Liver (tissue), 10 donors: ENCODE measurements at places on chromosomes 12 and 14.
A peak's percentile ranks its signal among the peaks of the same experiment; 100 is the strongest.

GRCh38 chr14:105091517-105092170, 26.4 kb upstream of the GPR132 start:
- DNase-seq = no peak

DNA sequence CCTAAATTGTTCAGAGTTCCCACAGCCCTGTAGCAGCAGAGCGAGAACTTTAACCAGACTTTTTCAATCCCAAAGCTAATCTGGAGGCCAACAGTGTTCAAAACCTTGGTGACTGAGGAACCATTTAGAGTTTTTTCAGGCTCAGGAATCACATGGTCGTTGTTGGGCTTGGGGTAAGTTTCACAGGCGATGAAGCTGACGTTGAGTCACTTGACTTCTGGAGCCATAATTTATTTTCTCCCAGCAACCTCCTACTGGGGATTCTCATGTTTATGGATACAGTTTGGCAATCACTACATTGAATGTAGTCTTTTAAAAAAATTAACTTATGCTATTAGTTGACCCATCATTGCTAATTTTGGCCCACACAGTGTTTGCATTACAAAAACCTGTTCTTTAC, 34.5 kb downstream of the SSPN start:
- no peak for DNase-seq

GRCh38 chr12:75917715-75918114, 113.9 kb downstream of the PHLDA1 start:
- DNase-seq = no peak

GRCh38 chr14:70019695-70020094, 140.5 kb downstream of the SMOC1 start:
- DNase-seq = no peak

DNA sequence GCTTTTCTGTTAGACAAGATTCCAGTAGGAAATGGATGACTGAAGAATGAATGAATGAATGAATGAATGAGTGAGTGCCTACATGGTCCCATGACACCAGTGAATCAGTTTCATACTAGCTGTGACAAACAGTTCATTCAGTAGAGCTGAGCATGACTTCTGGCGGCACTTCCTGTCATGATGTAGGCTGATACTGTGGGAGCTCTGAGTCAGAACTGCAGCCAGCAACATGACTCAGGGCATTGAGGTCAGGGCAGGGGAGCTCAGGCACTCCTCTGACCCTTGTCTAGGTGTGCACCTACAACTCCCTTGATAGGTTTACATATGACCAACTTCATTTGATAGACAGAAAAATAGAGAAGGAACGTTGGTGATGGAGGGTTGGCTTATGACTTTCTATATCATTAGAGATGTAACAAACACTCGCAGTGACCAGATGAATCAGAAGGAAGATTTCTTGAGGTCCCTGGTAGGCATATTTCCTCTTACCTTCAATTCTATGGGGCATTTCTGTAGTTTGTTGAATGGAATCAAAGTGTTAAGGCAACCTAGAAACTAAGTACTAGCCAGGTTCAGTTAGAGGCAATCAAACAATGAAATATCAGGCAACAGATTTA, 139.3 kb upstream of the ARHGAP5 start:
- DNase-seq = no peak

DNA sequence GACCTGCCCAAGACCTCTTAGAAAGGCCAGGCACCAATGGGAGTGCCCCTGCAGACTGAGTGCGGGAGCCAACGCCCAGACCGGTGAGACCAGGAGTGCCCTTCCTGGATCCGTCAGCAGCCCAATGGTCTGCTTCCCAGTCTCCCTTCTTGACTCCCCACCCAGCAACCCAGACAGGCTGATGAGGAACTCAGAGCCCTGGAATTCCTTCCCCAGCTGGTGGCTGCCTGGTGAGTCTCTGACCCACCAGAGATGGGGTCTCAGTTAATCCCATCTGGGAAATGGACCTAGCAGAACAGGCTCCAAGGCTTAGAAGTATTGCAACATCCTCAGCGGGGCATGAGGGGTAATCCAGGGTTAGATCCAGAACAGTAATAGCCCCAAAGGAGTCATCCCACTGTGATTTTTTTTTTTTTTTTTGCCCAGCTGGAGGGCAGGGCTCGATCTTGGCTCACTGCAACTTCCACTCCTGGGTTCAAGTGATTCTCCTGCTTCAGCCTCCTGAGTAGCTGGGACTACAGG, 1.5 kb upstream of the RASAL1 start:
- no peak for DNase-seq

DNA sequence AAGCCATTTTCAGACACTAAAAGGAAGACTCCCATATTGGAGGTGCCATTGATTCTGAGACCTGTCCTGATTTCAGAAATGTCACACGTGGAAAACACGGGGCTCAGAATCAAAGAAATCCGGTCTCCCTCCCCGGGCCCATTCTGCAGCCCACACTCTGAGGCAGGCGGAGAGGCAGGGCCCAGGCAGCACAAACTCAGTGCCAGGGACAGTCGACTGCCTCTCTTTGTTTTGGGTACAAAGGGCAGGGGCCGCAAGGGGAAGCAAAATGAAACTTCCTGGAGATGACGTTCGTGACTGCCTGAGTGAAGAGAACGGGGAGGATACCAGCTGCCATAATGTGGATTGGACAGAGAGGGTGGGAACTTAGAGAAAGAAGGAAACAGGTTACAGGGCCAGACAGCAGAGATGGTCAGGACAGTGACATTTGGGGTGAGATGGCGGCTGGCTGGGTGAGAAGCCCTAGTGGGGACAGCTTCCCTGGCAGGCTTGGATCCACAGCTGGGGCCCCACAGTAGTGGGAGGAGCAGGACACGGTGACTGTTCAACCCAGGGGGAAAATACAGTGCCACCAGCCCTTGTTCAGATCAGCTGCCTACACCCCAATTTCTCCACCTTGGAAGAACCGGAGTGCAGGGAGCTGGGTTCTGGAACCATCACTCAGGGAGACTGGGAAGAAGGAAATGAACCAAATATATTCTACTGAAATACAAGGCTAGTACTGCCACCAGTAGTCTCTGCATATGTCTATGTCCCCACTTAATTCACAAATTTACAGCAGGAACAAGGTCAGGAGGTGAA, 8.1 kb downstream of the GAPDH start:
- peak; percentile 63 for DNase-seq

GRCh38 chr12:108842361-108842760, 15.0 kb downstream of the SSH1 start:
- DNase-seq = no peak

DNA sequence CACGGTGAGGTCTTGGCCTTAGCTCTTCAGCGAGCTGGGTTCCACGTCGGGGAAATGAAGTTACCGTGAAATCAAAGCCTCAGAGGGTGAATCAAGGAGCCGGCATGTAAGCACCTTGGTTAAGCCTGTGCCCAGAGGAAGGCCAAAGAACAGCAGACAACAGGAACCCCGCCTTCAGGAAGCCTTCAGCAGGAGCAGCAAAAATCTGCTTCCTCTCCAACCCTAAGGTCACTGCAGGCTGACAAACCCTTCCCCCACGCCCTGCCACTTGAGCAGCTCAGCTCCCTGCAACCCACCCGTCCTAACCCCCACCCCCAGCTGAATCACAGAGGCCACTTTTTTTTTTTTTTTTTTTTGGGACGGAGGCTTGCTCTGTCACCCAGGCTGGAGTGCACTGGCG, 72.9 kb upstream of the LTA4H start:
- no peak for DNase-seq

- DNase-seq = no peak
Observed at GRCh38 chr12:32997471-32997870, 100.9 kb upstream of the PKP2 start.

- DNase-seq = no peak
Observed at GRCh38 chr12:4910502-4911315, 1.0 kb downstream of the KCNA1 start.

DNA sequence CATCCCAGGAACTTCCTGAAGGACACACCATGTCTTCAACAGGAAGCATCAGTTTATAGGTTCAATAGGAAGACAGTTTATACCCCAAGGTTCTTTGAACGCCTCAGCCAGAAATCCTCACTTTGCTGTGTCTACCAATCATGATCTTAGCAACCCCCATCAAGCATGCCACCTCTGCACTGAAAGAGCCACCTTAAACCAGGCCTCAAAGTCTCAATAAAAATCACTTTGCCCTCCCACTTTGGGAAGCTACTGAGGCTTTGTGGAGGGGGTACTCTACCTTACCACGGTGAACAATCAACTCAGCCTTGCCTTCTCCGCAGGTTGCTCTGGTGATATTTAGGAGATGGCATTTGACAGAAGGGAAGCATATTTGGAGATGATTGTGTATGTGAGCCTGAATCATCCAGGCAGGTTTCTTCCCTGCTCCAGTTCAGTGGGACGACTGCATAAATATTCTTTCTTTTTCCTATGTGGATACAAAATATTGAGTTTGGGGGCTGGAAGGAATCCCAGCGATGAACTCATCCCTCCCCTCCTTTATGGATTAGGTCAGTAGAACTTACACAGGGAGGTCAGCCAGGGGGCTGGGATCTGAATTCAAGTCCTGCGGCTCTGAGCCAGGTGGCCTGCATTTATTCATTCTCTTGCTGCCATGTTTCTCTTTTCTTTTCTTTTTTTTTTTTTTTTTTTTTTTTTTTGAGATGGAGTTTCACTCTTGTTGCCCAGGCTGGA, 42.8 kb upstream of the VASH1 start:
- no peak for DNase-seq

DNA sequence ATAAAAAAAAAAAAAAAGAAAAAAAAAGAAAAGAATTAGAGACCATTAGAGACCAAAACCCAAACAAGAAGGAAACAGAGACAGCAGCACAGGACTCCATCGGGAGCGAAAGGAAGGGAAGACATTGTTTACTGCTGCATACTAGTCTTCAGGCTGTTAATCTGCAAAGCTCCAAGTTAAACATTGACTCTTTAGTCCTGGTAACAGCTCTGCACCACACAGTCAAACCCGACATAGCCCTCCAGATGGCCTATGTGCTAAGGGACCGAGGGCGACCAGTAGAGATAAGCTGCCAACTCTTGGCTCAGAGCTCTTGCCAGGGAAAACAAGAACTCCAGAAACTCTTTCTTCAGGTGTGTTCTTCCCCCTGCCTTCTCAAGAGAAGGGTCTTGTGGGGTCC, 7.8 kb downstream of the P2RX4 start:
- DNase-seq = no peak

DNA sequence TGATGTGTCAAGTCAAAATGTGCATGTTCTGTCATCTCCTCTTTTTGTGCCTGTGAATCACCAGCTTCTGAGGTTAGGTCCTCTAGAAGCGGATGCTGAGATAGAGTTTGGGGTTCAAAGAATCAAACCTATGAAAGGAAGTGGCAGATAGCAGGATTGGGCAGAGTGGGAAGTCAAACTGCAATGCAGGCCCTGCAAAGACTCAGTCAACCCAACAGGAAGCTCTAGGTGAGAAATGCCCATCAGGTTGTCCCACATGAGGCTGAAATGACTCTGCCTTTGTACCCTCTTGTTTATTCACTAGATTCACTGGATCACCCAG, 4.5 kb upstream of the MIA2 start:
- DNase-seq = no peak

DNA sequence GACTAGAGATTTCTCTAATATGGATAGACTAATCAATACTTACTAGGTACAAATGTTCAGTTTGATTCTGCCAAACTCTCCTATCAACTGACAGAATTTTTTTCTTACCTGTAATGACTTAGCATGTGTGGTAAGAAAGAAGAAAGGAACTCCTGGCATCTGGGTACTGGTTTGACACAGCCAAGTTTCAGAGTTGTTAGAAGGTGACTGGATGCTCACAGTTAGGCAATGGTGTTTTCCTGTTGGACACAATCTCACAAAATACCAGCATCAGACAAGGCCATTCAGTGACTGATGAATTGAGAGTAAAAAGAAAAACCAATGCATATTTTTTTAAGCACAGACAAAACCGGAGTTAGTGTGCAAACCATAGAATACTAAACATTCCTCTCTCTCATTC, 4.2 kb downstream of the MUCL1 start:
- DNase-seq = no peak

GRCh38 chr12:41013881-41014642, 174.1 kb upstream of the PDZRN4 start:
- no peak for DNase-seq

GRCh38 chr14:20278414-20278813, 27.3 kb downstream of the TTC5 start:
- DNase-seq = no peak

DNA sequence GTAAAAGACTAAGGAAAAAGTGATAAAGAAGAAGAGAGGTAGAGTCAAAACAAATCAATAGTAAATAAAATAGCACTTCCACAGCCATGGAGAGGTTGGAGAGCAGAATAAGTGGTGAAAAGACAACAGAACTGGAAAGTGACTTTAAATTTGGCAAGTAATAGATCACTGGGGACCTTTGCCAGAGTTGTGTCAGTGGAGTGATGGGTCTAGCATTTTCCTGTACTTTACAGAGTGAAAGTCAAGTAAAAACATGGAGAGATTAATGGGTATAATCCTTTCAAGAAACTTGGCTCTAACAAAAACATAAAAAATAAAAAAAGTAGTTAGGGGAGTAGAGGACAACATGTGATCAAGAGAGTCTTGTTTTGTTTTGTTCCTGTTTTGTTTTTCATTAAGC, 502.2 kb upstream of the RPL10L start:
- DNase-seq = no peak

- no peak for DNase-seq
Observed at GRCh38 chr12:71686658-71687025, 760 bp downstream of the TMEM19 start.

DNA sequence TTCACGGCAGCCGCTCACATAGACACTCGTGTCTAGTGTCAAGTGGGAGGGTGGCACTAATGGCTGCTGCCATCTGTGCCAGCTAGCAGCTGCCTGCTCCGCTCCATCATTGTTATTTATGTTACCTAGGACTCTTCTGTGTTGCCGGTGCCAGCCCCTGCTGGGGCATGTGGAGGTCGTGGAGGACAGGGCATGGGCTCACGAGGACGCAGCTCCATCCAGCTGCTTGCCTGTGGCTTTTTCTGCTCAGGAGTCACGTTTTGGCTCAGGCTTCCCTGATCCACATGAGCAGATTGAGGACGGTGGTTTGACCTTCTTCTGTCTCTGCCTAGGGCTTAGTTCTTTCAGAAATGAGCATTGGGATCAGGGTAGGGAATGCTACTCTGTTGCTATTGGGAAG, 31.2 kb downstream of the TPCN1 start:
- DNase-seq = no peak

- DNase-seq = no peak
Observed at GRCh38 chr12:130560321-130560720, 155.8 kb downstream of the RIMBP2 start.

GRCh38 chr14:103378038-103378854, 7.0 kb upstream of the MARK3 start:
- DNase-seq = peak; percentile 77

GRCh38 chr12:27572486-27573255, 48.7 kb downstream of the PPFIBP1 start:
- no peak for DNase-seq

GRCh38 chr12:70487440-70487839, 121.3 kb downstream of the KCNMB4 start:
- DNase-seq = no peak
